ENCODE measurements at places on chromosomes 16 and 17. TPM values are rescaled to one million over a fixed set of nuclear protein-coding genes. Genes with fewer than 3 reads are reported as not detected.

Gene TOP2A
- 141 TPM for polyA plus RNA-seq

Gene IQCK
- 52.4 TPM for polyA plus RNA-seq

Gene METTL16
- polyA plus RNA-seq: 30.4 TPM

Gene SMIM5
- polyA plus RNA-seq: 2.2 TPM

Gene CORO7
- 87.6 TPM for polyA plus RNA-seq

Gene ABCC3
- 0.97 TPM for polyA plus RNA-seq

Gene ITGAD
- polyA plus RNA-seq: not detected

Gene DPEP1
- 0.59 TPM for polyA plus RNA-seq

Gene LITAFD
- not detected for polyA plus RNA-seq

Gene OR1G1
- not detected for polyA plus RNA-seq

Gene ADAD2
- 0.54 TPM for polyA plus RNA-seq

Gene CCL15
- polyA plus RNA-seq: not detected

Gene AMFR
- polyA plus RNA-seq: 46.2 TPM

Gene HSD3B7
- polyA plus RNA-seq: 7.4 TPM

Gene TMEM132E
- polyA plus RNA-seq: 5.6 TPM

Gene NXPH3
- 5.1 TPM for polyA plus RNA-seq

Gene RPH3AL
- polyA plus RNA-seq: 2.7 TPM

Gene KRTAP2-3
- not detected for polyA plus RNA-seq

Gene GAST
- polyA plus RNA-seq: not detected

Gene CPHXL
- not detected for polyA plus RNA-seq

Gene CMTM2
- polyA plus RNA-seq: 0.32 TPM

Gene NOS2
- 1.7 TPM for polyA plus RNA-seq
